ENCODE measurements at places on chromosomes 5 and 9.

DNA sequence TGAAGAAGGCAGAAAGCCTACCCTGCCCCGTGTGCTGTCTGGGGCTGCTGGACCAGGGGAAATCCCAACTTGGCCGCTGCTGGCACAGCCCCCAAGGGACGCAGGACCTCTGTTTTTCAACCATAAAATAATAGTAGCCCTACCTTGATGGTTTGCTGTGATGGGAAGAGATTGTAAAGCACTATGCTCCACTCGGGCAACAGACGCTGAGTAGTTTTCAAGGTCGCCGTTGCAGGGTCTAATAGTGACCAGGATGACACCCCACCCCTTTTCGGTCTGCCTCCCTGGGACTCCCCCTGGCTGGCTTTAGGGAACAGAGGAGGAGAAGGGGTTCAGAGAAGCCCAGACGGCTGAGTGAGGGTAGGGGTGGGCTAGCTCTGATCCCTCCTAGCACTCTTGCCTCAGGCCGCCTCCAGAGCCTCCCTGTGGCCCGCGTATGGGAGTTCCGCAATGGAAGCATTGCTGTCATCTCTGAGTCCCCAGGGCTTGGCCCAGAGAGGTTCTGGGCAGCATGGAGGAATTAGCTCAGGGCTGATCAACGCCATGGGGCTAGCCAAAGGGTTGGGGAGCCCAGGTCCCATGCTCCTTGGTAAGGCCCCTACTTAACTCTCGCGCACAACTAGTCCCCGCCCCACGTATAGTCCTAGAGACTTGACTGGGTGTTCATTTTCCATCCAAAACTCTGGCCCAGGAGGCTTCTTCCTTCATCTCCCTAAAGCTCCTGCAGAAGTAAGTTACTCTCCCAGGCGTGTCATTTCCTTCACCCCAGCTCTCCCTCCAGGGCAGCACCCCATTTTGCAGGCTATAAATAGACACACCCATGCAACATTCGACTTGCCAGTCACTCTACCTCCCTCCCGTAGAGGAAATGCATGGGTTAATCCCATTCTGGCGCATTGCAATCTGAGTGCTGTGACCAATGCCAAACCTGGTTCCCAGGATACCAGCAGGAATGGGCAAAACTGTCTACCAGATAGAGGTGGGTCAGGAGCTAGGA lies 1.1 kb upstream of the IRF1 start:
- DNase-seq: peak; percentile 83

GRCh38 chr9:129688285-129689043 lies 23.0 kb downstream of the PRRX2 start:
- no peak for DNase-seq

DNA sequence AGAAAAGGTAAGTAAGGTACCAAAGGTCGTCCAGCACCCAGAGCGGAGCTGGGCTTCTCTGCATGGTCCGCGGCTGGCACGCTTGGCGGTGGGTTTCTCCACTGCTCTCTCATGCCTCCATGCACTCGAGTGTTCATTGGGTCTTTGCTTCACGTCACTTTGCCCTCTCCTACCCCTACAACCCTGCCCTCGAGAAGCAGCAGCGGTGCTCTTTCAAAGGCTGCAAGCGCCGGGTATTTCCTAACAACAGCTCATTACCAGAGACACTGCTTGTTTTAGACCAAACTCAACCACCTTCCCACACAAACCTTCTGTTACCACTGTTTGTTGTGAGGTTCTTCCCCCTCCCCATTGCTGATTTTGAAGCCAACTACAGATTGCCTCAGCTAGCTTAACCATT lies 21.5 kb upstream of the ZBTB34 start:
- no peak for DNase-seq

DNA sequence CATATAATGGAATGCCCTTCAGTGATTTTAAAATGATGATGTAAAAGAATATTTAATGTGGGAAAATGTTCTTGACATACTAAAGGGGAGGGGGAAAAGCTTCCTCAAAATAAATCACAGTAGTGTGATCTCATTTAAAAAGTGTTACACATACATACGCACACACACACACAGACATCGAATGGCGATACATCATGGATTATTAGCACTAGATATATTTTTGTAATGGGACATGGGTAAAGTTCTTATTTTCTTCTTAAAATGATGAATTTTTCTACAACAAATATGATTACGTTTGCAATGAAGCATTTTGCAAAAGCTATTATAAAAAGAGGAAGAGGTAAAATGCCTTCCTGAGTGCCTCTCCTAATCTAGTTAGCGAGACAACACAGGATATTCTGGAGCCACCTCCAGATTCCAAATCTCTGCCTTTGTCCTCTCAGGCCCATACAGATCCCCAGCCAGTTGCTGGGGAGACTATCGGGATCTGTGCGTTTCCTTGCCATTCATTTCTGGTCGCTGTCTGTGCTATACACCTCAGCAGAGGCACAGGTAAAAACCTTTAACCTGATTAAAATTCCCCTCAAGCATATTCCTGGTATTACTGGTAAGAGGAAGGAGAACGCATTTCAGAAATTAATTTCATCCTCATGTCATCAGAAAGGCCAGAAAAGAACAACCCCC lies 69.6 kb downstream of the SLC28A3 start:
- DNase-seq: no peak
